ENCODE measurements at places on chromosomes 7 and 10. TPM values are rescaled to one million over a fixed set of nuclear protein-coding genes. Genes with fewer than 3 reads are reported as not detected.

DNA sequence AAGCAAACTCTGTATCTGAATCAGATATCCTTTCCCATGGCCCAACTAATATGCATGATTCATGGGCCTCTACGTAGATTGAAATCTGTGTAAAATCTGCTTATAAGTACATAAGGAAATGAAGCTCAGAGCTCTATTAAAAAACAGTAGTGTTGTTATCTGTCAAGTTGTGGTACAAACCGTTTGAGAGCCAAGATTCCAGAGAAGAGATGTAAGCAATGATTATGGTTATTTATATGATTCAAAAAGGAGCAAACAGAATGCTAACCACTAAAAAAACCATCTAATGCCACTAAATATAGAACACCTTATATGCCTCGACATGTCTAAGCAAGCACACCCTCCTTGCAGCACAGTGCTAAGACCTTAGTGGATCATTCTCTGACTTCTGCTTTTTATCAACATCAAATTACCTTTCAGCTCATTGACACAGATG lies 26.6 kb downstream of the RPP38 start:
- peaks cover 35% of the 10 kb centered on the region for H3K36me3 ChIP-seq
- H3K27me3 ChIP-seq, result no peaks in the 10 kb centered on the region
- no peak overlapping the region for H3K4me3 ChIP-seq
- no peaks in the 10 kb centered on the region for H3K4me1 ChIP-seq
- H3K27ac ChIP-seq, result no peak overlapping the region

DNA sequence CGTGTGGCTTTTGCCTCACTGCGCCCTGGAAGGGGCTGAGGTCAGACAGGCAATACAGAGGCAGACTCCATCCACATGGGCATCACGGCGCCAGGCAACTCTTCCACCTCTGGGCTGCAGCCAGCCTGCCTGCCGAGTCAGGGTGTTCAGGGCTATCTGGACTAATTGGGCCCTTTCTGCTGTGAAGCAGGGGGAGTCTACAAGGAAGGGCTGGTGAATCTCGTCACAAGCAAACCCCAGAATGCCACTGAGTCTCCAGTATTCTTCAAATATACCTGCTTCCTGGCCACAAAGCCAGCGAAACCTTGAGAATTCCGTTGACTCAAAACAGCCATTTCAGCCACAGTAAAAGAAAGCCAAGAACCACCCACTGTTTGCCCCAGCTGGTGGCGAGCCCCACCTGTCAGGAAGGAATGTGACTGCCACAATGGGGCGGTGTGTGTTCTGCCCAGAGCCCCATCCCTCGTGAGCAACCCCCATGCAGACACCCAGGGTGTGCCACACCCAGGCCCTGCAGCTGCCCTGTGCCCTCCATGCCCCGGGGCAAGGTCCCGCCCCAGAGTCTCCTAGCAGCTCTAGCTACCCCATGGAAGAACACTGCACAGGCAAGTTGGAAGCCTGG lies 117.3 kb downstream of the FAM53B start:
- no peak overlapping the region for H3K27ac ChIP-seq
- H3K4me3 ChIP-seq, result no peak overlapping the region
- DNase-seq, result no peak
- no peaks in the 10 kb centered on the region for H3K36me3 ChIP-seq
- H3K4me1 ChIP-seq, result peaks cover 83% of the 10 kb centered on the region
- H3K27me3 ChIP-seq, result no peaks in the 10 kb centered on the region

- no peak for DNase-seq
- no peaks in the 10 kb centered on the region for H3K27me3 ChIP-seq
- H3K4me1 ChIP-seq, result no peaks in the 10 kb centered on the region
- H3K36me3 ChIP-seq, result no peaks in the 10 kb centered on the region
- no peak overlapping the region for H3K27ac ChIP-seq
These were observed 9.5 kb upstream of the ZNF862 start for GRCh38 chr7:149828357-149829309.

The CHN2 gene
- total RNA-seq, result 11.0 TPM

DNA sequence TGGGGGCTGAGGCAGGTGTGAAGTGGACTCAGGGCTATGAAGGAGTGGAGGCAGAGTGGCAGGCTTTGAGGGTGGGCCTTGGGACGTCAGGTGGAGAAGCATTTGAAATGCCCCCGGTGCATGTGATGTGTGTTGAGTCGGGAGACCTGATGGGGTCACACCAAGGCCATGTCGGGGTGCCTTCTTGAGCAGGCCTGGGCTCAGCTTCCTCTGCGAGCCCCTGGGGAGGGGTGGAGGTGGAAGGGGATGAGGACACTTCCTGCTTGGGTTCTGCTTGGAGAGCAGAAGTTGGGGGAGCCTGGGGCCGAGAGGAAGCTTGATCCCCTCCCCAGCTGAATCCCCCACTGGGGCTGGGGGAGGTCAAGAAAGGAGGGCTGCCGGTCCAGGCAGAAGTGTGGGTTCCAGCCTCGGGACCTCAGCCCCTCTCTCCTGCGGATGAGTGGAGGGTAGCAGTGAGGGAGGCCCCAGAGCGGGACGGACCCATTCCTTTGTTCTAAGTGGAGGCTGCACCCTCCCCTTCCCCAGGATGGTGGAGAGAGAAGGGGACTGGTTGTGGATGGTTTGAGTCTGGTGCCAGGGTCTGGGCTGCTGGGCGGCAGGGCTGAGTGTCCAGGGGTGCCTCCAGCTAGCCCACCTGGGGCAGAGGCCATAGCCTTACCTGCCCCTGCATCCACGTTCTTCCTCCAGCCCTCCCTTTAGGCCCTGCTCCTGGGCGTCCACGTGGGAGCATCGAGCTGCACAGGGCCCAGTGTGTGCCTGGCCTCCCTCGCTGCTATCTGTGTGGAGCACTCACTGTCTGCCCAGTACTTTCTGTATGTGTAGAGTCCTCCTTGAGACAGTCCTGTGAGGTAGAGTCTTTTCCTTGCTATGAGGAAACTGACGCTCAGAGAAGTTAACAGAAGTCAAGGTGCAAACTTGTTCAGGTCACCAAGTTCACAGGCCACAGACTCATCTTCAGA lies 36.7 kb downstream of the PRF1 start:
- H3K27ac ChIP-seq, result no peak overlapping the region
- H3K4me3 ChIP-seq, result no peak overlapping the region
- no peaks in the 10 kb centered on the region for H3K4me1 ChIP-seq
- no peaks in the 10 kb centered on the region for H3K36me3 ChIP-seq
- H3K27me3 ChIP-seq, result no peaks in the 10 kb centered on the region
- no peak for DNase-seq

DNA sequence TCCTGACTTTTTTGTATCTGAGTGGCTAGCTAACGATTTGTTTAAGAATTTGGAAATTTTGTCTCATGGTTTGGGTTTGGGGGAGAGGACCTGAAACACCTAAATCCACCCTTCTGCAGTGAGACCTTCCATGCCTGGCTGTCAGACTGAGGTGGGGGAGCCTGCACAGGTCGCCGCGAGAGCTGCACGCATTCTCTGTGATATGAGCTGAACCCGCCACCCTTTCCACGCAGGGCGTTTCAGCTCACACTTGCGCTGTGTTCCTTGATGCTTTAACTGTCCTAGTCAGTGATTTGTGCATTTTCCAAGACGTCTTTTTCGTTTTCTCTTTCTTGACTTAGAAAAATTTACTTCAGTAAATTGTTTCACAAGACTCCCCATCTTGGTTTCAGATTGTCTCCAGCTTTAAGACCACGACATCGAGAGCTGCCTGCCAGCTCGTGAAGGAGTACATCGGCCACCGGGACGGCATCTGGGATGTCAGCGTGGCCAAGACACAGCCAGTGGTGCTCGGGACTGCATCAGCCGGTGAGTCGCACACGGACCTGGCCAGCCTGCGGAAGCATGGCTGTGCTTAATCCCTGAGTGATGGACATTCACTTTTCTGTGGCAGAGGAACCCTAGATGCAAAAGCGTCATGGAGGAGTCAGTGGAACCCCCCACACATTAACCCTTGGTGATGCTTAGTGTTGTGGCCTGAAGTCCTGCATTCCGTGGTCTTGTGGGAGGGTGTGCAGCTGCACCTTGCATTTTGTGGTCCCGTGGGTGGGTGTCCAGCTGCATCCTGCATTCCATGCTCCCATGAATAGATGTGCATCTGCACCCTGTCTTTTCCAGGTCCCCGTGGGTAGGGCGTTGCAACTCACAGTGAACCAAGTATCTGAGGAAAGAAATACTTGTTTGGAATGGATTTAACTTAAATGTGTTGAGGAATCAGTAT lies 28.1 kb downstream of the WDR37 start:
- H3K27ac ChIP-seq, result no peak overlapping the region
- H3K27me3 ChIP-seq, result no peaks in the 10 kb centered on the region
- no peak for DNase-seq
- H3K36me3 ChIP-seq, result peaks cover 76% of the 10 kb centered on the region
- no peak overlapping the region for H3K4me3 ChIP-seq

DNA sequence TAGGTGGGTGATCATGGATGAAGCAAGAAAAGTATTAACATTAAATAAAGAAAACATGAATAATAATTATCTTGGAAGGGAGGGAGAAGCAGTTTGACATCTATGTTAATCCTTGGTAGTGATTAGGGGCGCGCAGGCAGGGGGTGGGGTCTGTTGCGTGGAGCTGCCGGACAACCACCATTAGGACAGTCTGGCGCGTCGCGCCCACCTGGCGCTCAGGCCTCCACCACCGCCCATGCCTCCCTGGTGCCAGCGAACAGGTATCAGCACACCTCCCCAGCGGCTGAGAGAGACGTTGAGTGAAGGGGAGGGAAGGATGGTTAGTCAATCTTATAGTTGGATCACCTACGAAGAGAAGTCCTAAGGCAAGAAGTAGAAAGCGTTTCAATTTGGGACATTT lies 94.2 kb upstream of the CDK1 start:
- no peak overlapping the region for H3K4me3 ChIP-seq
- H3K4me1 ChIP-seq, result no peaks in the 10 kb centered on the region
- H3K27ac ChIP-seq, result no peak overlapping the region
- no peaks in the 10 kb centered on the region for H3K27me3 ChIP-seq
- H3K36me3 ChIP-seq, result no peaks in the 10 kb centered on the region

DNA sequence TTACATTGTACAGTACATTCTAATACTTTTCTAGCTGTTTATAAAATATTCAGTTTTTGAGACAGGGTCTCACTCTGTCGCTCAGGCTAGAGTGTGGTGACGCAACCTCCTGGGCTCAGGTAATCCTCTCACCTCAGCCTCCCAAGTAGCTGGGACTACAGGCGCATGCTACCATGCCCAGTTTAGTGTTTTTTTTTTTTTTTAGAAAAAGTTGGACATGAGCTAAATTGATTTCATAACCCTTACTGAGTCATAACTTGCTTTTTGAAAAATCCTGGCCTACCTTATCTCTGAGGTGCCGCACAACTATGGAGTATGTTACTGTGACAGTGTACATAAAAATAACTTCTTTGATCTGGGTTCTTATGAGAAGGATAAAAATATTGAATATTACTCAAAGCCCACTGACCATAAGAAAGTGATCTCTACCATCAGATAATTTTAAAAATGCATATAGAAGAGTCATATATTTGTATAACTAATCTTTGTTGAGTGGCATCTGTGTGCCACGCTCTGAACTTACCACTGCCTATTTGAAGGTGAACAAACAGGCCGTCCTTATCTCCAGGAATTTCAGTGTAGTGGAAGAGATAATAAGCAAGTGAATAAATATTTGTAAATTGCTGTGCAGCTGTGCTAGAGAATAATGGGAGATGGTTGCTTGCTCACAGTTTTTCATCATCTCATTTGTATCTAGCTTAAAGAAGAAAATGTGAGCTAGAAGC lies 73.2 kb downstream of the PPP1R9A start:
- H3K36me3 ChIP-seq, result no peaks in the 10 kb centered on the region
- H3K27ac ChIP-seq, result no peak overlapping the region
- H3K27me3 ChIP-seq, result no peaks in the 10 kb centered on the region
- H3K4me3 ChIP-seq, result no peak overlapping the region

- no peaks in the 10 kb centered on the region for H3K27me3 ChIP-seq
- no peak overlapping the region for H3K4me3 ChIP-seq
- no peaks in the 10 kb centered on the region for H3K4me1 ChIP-seq
These were observed 80.9 kb upstream of the VWC2 start for GRCh38 chr7:49692516-49692915.

DNA sequence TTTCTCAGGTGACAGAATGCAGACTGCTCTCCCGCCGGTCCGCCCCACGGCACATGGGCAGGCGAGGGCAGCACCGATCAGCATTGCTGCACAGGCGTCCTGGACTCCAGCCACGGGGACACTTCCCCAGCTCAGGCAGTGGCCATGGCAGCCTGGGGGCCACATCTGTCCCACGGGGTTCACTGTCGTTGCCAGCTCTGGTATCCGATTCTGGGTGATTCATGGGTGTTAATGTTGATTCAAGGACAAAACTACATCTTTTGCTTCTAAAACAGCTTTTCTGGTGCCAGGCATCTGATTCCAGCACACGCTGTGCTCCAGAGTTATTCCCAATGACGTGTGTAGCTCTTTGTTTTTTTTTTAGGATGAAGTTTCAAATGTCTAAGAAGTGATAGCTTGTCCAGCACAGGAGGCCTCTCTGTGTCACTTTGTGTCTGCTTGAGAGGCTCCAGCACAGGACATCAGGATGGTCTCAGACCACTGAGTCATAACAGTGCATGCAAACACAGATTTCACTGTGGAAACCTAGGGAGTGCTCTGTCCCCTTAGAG lies 218.0 kb downstream of the WDR37 start:
- no peak overlapping the region for H3K27ac ChIP-seq
- H3K36me3 ChIP-seq, result no peaks in the 10 kb centered on the region
- no peak overlapping the region for H3K4me3 ChIP-seq
- peaks cover 5% of the 10 kb centered on the region for H3K4me1 ChIP-seq

GRCh38 chr10:50506861-50507573 lies 116.7 kb downstream of the SGMS1 start:
- no peaks in the 10 kb centered on the region for H3K36me3 ChIP-seq
- H3K4me3 ChIP-seq, result no peak overlapping the region
- DNase-seq, result no peak
- H3K27me3 ChIP-seq, result no peaks in the 10 kb centered on the region
- peaks cover 22% of the 10 kb centered on the region for H3K4me1 ChIP-seq
- H3K27ac ChIP-seq, result no peak overlapping the region

DNA sequence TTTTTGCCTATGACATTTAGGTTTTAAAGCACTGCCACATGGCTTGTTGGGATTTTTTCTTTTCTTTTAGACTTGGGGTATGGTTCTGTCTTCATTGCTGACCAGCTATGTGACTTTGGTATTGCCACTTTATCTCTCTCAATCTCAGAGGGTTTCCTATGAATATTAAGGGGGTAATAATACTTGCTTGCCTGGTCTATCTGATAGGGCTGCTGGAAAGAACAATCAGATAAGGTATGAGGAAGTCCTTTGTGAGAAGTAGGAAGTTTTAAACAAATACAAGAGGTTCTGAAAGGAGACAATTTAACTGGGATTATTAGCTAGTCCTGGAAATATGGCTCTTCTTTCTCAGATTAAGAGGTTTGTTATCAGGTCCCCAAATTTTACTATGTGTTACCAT lies 80.8 kb downstream of the ZNF92 start:
- H3K4me3 ChIP-seq, result no peak overlapping the region
- no peak for DNase-seq
- H3K36me3 ChIP-seq, result no peaks in the 10 kb centered on the region
- H3K27me3 ChIP-seq, result no peaks in the 10 kb centered on the region
- peaks cover 4% of the 10 kb centered on the region for H3K4me1 ChIP-seq
- H3K27ac ChIP-seq, result no peak overlapping the region

GRCh38 chr7:94146408-94146807 lies 142.3 kb upstream of the BET1 start:
- no peak overlapping the region for H3K27ac ChIP-seq
- no peak for DNase-seq
- H3K27me3 ChIP-seq, result no peaks in the 10 kb centered on the region
- H3K4me3 ChIP-seq, result no peak overlapping the region
- no peaks in the 10 kb centered on the region for H3K36me3 ChIP-seq
